ENCODE measurements at places on chromosomes 5 and 9. TPM values are rescaled to one million over a fixed set of nuclear protein-coding genes. Genes with fewer than 3 reads are reported as not detected.

INSL6 gene
- total RNA-seq, result not detected

IRX2 gene
- not detected for total RNA-seq

MEIKIN gene
- total RNA-seq, result 2.1 TPM

TAF11L10 gene
- not detected for total RNA-seq

CCDC183 gene
- 0.21 TPM for total RNA-seq

DNA sequence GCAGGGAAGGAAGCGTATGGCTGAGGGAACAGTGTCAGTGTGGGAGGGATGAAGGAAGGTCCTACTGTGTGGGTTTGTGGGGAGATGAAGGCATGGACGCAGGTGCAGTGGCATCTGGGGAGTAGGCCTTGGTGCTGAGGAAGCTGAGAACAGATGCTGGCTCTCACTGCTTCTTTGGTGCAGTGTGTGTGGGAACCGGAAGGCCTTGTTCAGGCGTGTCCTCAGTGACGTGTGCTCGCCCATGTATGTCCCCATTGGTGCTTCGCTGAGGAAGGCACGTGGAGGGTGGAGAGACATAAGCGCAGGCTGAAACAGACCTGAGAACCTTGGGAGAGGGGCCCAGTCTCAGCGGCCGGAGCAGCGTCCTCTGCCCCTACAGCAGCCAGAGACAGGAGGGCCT, 18.7 kb downstream of the ADAMTS13 start:
- no peak overlapping the region for H3K4me3 ChIP-seq
- no peak overlapping the region for H3K27ac ChIP-seq
- H3K36me3 ChIP-seq, result no peaks in the 10 kb centered on the region
- no peak for DNase-seq

GRCh38 chr9:36456480-36457065, 56.5 kb upstream of the RNF38 start:
- no peak overlapping the region for H3K27ac ChIP-seq
- no peak for DNase-seq
- no peak overlapping the region for H3K4me3 ChIP-seq
- H3K4me1 ChIP-seq, result peaks cover 43% of the 10 kb centered on the region
- H3K36me3 ChIP-seq, result no peaks in the 10 kb centered on the region
- no peaks in the 10 kb centered on the region for H3K27me3 ChIP-seq

GRCh38 chr5:119270960-119271757, 84.7 kb upstream of the TNFAIP8 start:
- H3K4me1 ChIP-seq, result peaks cover 70% of the 10 kb centered on the region
- H3K27ac ChIP-seq, result peak overlapping the region; percentile 99
- no peak for DNase-seq
- H3K27me3 ChIP-seq, result no peaks in the 10 kb centered on the region

DNA sequence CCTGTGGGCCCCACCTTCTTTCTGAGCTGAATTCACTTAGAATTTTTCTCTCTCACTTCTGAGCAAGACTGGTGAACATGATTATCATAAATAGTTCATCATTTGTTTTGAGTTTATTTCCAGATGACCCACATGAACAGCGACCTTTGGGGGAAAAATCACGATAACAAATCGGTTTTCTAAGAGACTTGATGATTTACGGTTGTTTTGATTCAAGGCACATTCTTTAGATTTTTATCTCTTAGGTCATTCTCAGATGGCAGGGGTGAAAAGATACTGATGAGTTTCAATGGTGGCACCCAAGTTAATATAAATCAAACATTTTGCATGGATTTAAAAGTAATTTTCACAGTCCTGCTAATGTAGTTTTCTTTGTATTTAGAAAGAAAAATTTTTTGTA, 95.1 kb downstream of the DMXL1 start:
- no peaks in the 10 kb centered on the region for H3K27me3 ChIP-seq
- H3K36me3 ChIP-seq, result peaks cover 18% of the 10 kb centered on the region
- no peak for DNase-seq
- H3K4me3 ChIP-seq, result no peak overlapping the region

- H3K27me3 ChIP-seq, result peaks cover 32% of the 10 kb centered on the region
- H3K4me3 ChIP-seq, result no peak overlapping the region
- DNase-seq, result peak; percentile 42
- no peaks in the 10 kb centered on the region for H3K4me1 ChIP-seq
- H3K27ac ChIP-seq, result no peak overlapping the region
Measured at GRCh38 chr5:160165137-160166068, 46.2 kb upstream of the PWWP2A start.

DNA sequence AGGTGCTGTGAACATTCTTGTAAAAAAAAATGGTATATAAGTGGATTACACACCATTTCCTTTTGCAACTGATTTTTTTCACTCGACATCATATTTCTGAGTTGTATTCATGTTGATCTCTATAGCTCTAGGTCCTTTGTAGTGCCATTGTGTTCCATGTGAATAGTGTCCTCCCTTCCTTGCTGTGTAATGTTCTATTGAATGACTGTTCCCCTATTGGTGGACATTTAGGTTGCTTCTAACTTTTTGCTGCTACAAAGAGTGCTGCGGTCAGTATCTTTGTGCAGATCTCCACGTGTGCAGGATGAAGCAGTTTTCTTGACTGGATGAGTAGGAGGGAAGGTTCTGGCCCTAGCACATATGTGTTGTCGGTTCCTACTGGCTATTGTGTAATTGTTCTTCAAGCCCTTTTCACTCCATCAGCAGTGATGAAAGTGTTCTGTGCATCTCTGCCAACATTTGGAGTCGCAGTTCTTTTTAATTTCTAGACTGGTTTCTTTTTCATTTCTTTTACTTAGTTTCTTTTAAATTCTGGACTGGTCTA, 20.2 kb downstream of the DAB2IP start:
- no peaks in the 10 kb centered on the region for H3K4me1 ChIP-seq
- no peak overlapping the region for H3K27ac ChIP-seq
- no peak for DNase-seq

DNA sequence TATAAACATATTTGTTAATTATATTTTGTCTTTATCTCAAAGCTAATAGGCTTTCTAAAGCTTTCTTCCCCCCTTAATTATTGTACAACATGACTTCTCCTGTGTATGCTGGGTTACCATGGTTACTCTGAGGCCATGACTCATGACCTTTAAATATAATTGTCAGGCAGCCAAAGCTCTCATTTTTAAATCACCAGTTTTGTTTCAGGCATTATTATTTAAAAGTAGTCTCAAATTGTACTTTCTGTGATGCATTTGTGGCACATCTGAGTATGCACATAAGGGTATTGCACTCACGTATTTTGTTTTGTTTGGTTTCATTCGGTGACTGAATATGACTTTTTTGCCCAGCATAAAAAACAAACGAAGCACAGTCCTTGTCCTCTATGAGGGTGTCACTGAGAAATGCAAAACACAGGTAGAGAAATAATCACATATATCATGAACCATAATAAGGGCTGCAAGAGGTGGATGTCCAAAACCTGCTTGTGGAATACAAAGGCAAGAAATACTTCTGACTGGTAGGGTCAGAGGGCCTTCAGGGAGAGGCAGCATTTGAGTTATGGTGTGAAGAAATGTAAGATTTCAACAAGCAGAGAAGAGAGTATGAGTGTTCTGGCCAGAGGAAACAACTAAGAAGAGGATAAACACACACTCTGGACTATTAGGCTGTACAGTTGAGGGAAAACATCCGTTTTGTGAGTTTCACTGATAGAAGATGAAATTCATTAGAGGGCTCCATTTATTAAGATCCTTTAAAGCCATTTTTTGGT, 2.1 kb downstream of the CCDC192 start:
- no peaks in the 10 kb centered on the region for H3K36me3 ChIP-seq
- peaks cover 2% of the 10 kb centered on the region for H3K27me3 ChIP-seq
- H3K4me3 ChIP-seq, result no peak overlapping the region
- no peaks in the 10 kb centered on the region for H3K4me1 ChIP-seq

DNA sequence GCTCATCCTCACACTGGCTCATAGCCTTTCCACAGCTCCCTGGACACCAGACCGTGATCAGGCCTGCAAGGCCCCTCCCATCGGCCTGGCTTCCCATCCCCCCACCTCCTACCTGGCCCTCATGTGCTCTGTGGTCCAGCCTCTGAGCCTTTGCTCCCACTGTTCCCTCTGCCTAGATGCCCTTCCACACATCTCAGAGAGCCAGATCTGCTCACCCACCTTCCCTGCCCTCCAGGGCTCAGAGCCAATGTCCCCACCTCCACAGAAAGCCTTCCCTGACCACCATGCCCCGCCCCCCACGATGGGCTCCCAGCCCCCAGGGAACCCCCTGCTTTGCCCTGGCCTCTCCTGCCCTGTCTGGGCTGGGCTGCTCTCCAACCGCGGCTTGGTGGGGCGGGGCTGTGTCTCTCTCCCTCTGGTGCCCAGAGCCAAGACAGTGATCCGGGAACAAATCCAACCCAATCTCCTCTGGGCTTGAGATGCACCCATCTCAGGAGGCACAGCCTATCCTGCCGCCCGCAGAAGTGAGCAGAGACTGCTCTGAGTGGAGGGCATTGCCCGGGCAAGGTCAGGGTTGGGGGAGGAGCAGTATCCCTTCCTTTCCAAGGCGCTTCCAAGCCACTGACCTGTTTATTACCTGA, 1.6 kb downstream of the NINJ1 start:
- H3K36me3 ChIP-seq, result peaks cover 13% of the 10 kb centered on the region
- H3K4me1 ChIP-seq, result peaks cover 63% of the 10 kb centered on the region
- H3K27me3 ChIP-seq, result no peaks in the 10 kb centered on the region
- peak overlapping the region; percentile 89 for H3K27ac ChIP-seq
- peak overlapping the region; percentile 94 for H3K4me3 ChIP-seq

GRCh38 chr9:128286440-128286839, 10.4 kb downstream of the SWI5 start:
- no peak overlapping the region for H3K4me3 ChIP-seq
- peaks cover 3% of the 10 kb centered on the region for H3K36me3 ChIP-seq
- DNase-seq, result no peak
- H3K4me1 ChIP-seq, result no peaks in the 10 kb centered on the region
- H3K27ac ChIP-seq, result no peak overlapping the region

- DNase-seq, result no peak
- H3K4me1 ChIP-seq, result no peaks in the 10 kb centered on the region
- H3K4me3 ChIP-seq, result no peak overlapping the region
- H3K36me3 ChIP-seq, result no peaks in the 10 kb centered on the region
- peaks cover 5% of the 10 kb centered on the region for H3K27me3 ChIP-seq
Measured at GRCh38 chr9:134597957-134598883, 43.4 kb upstream of the COL5A1 start.

Data from activated CD4-positive, alpha-beta memory T cell treated with anti-CD3 and anti-CD28 coated beads for 36 hours (primary cell).